ENCODE measurements at places on chromosomes 6 and 20.
A peak's percentile ranks its signal among the peaks of the same experiment; 100 is the strongest.

DNA sequence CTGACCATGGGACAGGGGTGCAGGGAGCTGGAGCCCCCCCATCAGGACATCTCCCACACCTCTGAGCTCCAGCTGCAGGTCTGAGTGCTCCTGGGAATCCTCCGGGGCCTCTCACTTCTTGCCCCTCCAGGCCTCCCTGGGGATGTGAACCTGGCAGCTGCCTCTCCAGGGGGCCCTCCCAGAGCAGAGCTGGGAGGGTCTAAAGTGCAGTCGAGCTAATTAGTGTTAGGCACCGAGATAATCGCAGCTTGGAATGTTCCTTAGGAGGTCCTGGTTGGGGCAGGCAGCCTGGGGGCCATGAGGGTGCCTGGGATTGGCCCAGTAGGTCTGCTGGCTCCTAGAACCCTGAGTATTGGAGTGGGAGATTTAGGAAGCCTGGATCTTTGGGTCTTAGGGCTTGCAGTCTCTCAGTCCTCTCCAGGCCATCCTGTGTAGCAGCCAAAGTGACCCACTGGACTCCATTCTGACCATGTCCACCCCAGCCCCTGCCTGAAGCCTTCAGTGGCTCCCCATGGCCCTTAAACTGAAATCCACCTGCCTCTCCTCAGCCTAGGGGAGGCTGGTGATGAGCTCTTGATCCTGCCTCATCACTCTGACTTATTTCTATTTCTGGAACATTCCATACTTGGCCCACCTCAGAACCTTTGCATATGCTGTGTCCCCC, 26.0 kb downstream of the CEBPB start:
- no peak for DNase-seq

DNA sequence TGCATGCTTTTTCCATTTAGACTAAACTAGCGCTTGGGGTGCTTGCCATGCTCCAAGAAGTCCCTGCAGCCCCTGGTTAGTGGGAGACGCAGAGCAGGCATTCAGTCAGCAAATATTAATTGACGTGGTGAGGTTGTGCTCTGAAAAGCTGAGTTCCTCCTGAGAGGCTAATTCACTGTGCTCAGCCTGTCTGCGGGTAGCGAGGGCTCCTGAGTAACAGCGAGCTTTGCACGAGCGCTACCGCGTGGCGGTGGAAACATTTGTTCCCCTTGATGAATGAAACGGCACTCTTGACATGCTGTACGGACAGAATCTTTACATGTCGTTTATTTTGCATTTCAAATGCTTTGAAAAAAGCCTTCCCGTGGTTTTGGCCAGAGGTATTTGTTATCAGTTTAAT, 170.6 kb upstream of the AGPAT4 start:
- no peak for DNase-seq

GRCh38 chr6:121726596-121726995, 291.1 kb downstream of the GJA1 start:
- DNase-seq: no peak

GRCh38 chr6:100229512-100229911, 235.2 kb downstream of the SIM1 start:
- no peak for DNase-seq

DNA sequence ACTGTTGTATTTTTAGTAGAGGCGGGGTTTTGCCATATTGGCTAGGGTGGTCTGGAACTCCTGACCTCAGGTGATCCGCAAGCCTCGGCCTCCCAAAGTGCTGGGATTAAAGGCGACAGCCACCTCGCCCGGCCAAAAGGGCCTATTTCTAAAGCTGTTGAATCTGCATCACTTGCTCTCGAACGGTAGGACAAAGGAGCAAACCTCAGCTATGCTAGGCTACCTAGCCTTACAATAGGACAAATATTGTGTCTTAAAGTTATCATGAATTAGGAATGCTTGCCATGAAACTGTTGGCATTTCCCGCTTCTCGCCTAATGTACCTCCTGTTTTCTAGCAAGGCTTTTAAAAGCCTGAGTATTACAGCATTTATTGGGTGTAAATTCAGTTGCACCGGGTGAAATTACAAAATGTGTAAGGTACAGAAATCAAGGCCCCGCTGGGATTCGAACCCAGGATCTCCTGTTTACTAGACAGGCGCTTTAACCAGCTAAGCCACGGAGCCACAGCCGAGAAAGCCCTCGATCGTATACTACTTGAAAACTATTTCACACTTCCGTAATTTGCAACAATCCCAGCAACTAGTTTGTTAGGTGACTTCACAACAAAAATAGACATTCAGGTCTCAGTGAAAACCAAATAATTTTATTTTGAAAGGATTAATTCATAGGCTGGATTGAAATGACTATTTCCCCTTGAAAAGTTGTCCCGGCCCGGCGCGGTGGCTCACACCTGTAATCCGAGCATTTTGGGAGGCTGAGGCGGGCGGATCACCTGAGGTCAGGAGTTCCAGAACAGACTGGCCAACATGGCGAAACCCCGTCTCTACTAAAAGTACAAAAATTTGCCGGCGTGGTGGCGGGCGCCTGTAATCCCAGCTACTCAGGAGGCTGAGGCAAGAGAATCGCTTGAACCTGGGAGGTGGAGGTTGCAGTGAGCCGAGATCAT, 211.6 kb upstream of the ZNF184 start:
- peak; percentile 74 for DNase-seq

DNA sequence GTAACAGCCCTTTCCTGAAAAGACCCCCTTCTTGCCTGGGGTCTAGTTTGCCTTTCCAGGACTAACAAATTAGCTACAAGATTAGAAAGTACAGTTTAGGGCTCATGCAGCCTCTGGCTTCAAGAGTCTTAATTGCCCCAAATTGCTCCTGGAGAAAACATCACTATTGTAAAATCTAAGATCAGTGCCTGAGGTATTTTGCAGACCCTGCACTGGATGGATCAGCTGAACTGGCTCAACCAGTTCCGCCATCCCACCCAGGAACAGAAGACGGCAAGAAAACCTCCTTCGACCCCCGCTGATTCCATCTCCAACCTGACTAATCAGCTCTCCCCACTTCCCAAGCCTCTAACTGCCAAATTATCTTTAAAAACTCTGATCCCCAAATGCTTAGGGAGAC, 236.5 kb upstream of the KCNG1 start:
- no peak for DNase-seq

DNA sequence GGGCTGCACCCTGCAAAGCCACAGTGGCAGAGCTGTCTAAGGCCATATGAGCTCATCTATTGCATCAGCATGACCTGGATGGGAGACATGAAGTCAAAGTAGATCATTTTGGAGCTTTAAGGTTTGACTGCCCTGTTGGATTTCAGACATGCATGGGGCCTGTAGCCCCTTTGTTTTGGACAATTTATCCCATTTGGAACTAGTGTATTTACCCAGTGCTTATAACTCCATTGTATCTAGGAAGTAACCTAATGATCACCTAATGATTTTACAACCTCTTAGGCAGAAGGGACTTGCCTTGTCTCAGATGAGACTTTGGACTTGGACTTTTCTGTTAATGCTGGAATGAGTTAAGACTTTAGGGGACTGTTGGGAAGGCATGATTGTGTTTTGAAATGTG, 575.4 kb downstream of the EPM2A start:
- DNase-seq: no peak

DNA sequence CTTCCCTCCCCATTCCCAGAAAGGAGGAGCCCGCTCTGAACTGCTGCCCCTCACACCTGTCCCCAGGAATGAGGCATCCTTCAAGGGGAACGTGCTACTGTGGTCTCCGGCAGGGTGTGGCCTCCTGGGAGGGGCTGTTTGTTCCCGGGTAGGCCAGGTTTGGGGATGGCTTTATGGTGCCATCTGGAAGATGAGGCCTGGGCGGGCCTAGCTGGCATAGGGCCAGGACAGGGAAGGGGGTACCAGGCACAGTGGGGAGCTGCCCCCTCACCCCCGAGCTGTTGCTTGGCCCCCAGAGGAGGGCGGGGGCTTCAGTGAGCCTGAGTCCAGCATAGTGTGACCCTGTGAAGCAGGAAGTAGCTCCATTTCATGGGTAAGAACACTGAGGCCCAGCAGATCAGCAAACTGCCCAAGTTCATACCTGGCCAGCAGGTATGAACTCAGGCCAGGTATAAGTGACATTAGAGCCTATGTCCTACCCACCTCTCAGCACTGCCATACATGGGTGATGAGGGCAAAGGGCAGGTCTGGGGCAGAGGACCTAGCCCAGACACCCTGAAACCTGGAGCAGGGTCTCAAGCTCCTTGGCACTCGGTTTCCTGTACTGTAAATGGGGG, 17.5 kb upstream of the SPDEF start:
- no peak for DNase-seq

DNA sequence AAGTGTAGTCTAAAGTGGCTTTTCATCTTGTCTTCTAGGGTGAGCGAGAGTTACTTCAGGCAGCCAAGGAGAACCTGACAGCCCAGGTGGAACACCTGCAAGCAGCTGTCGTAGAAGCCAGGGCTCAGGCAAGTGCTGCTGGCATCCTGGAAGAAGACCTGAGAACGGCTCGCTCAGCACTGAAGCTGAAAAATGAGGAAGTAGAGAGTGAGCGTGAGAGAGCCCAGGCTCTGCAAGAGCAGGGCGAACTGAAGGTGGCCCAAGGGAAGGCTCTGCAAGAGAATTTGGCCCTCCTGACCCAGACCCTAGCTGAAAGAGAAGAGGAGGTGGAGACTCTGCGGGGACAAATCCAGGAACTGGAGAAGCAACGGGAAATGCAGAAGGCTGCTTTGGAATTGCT, 27.1 kb downstream of the C20orf173 start:
- peak; percentile 49 for DNase-seq

DNA sequence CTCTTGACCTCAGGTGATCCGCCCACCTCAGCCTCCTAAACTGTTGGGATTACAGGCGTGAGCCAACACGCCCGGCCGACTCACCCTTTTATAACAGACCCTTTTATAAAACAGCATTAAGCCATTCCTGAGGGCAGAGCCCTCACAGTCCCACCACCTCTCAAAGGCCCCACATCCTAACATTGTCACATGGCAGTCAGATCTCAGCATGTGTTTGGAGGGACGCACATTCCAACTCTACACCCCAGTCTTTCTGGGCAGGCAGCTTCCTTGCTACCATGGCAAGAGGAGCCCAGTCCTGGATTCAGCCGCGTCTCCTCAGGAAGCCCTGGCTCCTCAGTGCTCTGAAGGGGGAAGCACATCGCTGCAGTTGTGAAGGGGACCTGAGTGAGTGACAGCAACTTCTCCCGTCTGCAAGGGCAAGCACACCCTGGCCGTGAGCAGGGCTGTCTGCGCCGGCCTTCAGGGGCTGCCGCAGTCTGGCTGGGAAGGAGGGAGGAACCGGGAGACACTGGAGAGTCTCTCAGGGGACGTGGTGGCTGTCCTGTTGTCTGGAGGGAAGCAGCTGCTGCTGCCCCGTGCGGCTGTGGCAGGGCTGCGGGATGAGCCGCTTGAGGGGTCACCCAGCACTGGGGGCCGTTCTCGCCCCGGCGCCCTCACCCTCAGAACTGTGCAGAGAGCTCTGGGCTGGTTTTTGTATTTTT, 15.9 kb downstream of the OSBPL2 start:
- DNase-seq: no peak

DNA sequence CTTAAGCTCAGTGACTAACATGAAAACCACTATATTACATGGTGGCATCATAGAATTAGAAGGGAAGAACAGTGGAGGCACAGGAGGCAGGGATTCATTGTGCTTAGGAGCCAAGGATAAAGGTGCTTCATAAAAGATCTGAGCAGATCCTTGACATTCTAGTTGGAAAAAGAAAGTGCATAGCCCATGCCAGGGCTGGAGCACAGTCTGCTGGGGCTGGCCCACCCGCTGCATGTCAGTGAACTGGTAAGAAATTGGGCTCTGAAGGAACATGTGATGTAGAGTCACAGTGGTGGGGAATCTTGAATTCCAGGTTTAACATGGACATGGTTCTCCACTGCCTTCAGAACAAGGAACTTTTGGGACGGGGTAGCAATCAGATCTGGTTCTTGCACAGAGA, 20.4 kb downstream of the MYLIP start:
- DNase-seq: no peak

- DNase-seq: no peak
Observed at GRCh38 chr6:144898052-144898689, 613.0 kb downstream of the UTRN start.

- no peak for DNase-seq
Observed at GRCh38 chr20:51749674-51750036, 18.5 kb downstream of the ATP9A start.

DNA sequence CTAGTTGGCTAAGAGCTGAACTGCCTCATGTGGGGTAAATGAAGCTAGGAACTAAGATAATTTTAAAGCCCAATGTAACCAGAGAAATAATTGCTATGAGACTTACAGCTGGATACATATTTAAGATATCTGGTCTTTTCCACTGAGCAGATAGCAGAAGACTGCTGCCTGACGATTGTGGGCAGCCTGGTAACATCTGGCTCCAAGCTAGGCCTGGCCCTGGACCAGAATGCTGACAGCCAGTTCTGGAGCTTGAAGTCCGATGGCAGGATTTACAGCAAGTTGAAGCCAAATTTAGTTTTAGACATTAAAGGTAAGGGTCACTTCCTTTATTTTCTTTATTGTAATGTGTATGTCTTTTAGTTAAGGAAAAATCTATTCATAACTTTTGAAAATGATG, 65.7 kb downstream of the RTN4IP1 start:
- DNase-seq: no peak

- no peak for DNase-seq
Observed at GRCh38 chr6:15677822-15678221, 15.0 kb upstream of the DTNBP1 start.

DNA sequence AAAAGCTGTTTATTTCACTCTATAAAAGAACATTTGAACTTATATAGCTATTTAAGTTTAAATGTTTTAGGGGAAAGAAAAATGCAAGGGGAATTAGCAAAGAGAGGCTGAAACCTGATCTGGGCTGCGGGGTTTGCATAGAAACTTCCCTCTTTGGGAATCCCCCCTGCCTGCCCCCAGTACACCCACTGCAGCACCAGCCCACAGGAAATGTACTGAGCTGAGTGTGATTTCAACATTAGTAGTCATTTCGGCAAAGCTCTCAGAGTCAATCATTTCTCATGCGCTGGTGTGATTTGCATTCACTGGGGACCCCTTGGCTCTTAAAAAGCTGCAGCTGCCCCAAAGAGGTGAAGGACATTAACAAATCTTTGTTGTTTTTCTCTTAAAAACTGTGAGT, 859.4 kb downstream of the MAFB start:
- DNase-seq: no peak

DNA sequence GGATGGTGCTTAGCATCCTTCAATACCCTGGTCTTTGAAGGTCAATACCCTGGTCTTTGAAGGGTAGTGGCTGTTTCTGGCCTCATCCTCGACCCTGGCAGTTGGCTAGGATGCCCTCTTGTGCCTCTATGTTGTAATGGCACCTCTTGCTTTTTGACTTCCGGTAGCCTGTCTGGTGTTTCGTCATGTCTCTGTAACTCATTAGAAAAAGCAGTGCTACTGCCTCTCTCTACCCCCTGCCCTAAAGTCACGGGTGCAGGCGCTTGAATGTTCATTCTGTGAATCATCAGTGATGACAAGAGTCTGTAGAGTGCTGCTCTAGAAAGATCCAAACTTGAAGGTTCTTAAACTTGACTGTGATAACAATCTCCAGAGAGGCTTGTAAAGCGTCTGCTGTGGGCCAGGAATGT, 28.3 kb downstream of the RSPO4 start:
- DNase-seq: peak; percentile 31

- no peak for DNase-seq
Observed at GRCh38 chr20:62132421-62132820, 10.1 kb downstream of the LSM14B start.

- DNase-seq: no peak
Observed at GRCh38 chr6:106005013-106005412, 81.1 kb upstream of the PRDM1 start.

- peak; percentile 41 for DNase-seq
Observed at GRCh38 chr6:68634726-68635411, at the start of gene ADGRB3. Gene ADGRB3, plus strand, starts transcription at chr6:68635282. Its CDS starts 3,394 bp downstream, at chr6:68638676.
